ENCODE measurements at places on chromosomes 6 and 20.
A peak's percentile ranks its signal among the peaks of the same experiment; 100 is the strongest.

DNA sequence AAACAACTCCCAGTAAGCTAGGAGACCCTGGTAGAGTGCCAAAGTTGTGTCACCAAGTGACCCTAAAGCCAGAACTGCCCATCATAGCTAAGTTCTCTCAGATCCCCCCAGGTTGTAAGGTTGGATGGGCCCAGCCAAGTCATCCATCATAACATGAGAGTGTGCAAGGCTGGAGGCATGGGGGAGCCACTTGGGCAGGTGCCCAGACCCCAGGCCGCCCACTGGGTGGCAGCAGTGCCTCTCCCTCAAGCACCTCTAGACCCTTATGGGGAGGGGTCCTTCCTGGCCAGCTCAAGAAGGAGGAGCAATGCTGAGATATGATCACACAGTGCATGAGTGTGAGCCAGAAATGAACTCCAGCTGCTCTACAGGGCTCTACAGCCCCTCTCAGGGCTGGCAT is 154.5 kb downstream of the MYLK4 start:
- DNase-seq, result no peak

DNA sequence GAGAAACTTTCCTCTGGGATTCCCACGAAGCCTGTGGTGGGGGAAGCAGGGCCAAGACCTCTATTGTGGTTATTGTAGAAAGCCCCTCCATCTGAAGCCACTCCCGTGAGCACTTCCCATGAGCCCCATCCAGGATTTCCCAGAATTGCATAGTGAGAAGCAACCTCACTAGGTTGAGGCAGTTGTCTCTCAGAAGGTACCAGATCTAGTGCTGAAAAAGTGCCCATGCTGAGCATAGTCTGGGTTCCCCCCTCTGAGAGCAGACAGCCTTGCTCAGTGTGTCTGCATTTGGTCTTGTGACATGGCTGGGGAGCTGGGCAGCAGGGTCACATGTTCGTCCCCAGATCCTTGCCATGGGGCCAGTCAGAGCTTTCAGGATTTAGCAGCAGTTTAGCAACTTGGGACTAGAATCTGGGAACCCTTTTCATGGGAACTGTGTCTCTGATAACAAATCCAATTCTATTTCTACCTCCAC is 38.6 kb downstream of the SLC9A8 start:
- DNase-seq, result no peak

DNA sequence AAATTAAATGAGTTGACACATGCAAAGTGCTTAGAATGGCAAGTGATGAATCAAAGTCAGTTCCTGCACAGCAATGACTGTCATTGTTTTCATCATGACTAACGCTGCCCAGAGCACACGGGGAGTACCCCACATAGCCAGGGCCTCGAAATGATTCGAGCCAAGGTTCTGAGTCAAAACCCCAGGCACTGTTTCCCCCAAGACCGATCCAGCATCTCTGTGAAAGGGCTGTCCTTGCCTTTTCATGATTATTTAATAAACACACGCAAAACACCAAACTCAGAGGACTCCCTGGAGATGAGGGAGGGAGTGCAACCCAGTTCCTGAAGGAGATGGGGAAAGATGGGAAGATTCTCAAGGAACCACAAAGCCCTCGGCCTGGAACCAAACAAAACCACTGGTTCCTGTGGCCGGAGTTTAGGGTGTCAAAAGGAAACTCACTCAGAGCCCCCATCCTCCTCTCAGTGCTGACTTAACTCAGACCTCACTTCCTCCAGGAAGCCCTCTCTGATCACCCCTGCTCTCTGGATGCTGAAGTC is 3.8 kb downstream of the PREX1 start:
- DNase-seq, result no peak

GRCh38 chr6:97462031-97462430 is 179.0 kb upstream of the MMS22L start:
- no peak for DNase-seq

- no peak for DNase-seq
Observed at GRCh38 chr6:158188591-158188990, 20.4 kb downstream of the GTF2H5 start.

DNA sequence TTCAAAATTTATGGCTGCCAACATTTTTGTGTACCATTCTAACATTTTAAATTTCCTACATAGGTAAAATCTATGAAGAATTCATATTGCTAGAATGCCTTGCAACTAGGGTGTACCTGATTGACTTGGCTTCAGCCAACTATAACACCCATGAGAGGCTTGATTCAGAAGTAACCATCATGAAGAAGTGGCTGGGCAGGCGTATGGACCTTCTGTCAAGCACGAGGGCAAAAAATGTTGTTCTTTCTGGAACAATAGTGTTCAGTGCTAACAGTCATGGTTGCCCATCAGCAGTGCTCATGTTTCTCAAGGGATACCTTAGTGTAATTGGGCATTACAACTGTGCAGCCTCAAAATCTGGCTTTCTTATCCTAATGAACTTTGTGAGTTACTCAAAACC is 42.9 kb downstream of the ID4 start:
- no peak for DNase-seq

DNA sequence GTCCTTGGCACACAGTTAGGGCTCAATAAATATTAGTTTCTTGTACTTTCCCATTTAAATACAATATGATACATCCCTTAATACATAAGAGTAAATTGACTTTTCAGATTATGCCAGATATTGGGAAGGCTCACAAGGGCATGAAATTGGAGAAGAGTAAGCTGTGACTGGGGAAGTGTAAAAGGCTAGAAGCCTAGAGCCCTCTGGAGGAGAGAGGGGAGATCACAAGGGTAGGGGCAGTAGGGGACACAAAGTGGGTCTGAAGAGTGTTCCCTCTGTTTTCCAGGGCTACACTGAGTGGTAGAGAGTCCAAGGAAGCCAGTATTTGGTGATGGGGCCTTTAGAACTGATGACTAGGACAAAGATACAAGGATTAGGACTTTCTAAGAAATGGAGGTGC is 562.9 kb upstream of the CHD6 start:
- no peak for DNase-seq

- DNase-seq, result no peak
Observed at GRCh38 chr6:47207261-47207660, 102.4 kb downstream of the TNFRSF21 start.

DNA sequence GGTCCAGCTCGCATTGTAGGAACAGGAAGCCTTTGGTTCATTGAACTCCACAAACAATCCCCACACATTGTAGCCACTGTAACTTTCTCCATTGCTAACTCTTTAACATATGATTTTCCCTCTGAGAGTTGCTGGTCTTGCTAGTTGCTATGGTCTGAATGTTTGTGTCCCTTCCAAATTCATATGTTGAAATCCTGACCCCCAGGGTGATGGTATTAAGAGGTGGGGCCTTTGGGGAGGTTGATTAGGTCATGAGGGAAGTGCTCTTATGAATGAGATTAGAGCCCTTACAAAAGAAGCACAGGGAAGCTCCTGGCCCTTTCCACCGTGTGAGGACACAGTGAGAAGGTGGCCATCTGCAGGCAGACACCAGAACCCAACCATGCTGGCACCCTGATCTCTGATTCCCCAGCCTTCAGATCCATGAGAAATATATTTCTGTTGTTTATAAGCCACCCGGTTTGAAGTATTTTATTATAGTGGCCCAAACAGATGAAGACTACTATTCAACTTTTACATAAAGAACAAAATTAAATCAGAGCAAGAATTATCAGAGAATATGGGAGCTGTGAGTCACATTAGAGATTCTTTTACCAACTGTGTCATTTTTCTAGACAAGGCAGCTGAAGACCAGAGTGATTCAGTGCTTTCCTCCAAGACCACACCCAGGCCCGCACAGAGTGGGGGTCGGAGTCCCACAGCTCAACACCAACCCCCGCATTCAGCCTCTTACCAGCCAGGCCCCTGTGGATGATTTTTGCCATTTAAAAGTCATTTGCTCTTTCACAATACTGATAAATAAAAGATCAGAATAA is 143.0 kb downstream of the SAMD5 start:
- no peak for DNase-seq

DNA sequence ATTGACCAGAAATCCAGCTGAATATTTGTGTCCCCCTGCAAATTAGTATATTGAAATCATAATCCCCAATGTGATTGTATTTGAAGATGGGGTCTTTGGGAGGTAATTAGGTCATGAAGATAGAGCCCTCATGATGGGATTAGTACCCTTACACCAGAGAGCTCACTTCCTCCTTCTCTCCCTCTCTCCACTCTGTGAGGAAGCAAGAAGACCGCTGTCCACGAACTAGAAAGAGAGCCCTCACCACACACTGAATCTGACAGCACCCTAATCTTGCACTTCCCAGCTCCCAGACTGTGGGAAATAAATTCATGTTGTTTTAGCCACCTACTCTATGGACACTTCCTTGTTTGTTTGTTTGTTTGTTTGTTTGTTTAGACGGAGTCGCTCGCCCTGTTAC is 11.9 kb upstream of the PLAGL1 start:
- DNase-seq, result no peak

DNA sequence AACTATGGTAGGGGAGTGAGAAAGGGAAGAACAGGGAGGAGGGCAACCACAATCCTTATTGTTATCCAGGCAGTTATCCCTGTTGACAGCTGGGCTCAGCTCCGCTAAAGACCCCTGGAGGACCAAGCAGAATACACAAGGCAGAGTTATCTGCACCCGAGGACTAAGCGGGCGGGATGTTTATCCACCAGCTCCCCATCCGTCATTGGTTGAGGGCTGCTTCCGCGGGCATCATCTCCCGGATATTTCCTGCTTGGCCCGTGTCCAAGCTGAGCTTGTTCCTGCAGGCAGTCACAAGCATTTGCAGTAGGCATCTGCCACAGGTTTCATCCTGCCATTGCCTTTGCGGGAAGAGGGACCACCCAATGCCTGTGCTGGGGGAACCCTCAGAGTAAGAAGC is 102.1 kb downstream of the DLGAP4 start:
- DNase-seq, result no peak

GRCh38 chr6:145012039-145012662 is 723.2 kb downstream of the EPM2A start:
- DNase-seq, result no peak

- DNase-seq, result no peak
Observed at GRCh38 chr6:52180787-52181558, 5.2 kb upstream of the IL17A start.

DNA sequence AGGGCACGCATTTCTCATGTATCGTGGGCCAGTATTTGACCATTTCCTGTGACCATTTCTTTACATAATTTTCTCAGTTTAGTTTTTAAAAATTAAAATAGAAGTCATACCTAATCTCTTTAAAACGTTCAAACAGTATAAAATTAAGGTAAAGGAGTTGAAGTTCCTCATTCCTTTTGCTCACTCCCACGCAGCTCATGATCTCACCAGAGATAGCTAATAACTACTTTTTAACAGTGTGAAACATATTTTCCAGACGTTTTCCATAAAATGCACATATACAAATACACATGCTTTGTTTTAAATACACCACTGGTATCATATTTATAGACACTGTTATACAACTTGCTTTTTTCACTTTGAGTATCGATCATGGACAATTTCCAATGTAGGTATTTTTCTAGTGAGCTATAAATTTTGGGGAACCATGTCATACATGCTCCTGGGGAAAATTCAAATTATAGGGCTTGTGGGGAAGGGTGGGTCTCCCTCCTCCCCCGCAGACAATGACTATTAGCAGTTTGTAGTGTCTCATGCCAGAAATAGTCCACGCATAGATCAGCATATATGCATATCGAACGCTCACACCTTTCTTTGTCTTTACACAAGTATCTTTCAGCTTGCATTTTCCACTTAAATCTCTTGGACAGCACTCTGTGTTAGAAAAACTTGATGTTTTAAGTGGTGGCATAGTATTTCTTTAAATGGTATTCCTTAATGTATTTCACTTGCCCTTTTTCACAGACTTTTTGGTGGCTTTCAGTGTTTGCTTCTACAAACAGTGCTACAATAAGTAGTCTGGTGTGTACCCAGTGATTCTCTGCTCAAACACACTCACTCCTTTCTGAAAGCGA is 145.5 kb upstream of the ZNF217 start:
- no peak for DNase-seq

- peak; percentile 6 for DNase-seq
Observed at GRCh38 chr6:129498950-129499842, 210.8 kb downstream of the ARHGAP18 start.

- DNase-seq, result no peak
Observed at GRCh38 chr6:151757506-151757955, 50.0 kb upstream of the ESR1 start.

DNA sequence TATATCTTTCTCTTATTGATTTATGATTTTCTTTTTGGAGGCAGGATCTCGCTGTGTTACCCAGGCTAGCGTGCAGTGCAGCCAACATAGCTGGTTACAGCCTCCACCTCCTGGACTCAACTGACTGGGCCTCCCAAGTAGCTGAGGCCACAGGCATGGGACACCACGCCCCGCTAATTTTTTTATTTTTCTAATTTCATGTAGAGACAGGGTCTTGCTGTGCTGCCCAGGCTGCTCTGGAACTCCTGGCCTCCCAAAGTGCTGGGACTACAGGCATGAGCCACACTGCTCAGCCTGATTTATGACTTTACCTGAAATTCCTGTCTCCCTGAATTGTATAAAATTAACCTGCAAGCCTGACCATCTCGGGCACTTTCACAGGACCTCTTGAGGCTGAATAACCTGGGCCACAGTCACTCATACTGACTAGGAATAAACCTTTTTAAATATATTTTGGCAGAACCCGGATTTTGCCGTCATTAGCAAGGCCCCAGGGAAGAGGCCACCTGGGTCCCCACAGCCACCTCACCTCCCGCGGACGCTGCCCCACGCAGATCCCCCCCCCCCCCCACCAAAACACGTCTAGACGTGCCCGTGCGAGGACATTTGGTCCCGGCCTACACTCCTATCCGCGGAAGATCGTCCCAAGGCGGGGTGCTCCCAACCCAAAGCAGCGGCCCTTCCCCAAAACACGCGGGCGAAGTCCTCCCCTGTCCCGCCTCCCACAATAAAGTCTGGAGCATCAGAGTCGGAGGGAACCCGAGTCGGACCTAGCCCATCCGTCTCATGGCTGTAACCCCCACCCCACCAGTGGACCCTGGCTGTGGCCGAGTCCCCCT is 902 bp downstream of the ZNF337 start:
- no peak for DNase-seq

- no peak for DNase-seq
Observed at GRCh38 chr6:88814909-88815308, 148.5 kb downstream of the RNGTT start.

DNA sequence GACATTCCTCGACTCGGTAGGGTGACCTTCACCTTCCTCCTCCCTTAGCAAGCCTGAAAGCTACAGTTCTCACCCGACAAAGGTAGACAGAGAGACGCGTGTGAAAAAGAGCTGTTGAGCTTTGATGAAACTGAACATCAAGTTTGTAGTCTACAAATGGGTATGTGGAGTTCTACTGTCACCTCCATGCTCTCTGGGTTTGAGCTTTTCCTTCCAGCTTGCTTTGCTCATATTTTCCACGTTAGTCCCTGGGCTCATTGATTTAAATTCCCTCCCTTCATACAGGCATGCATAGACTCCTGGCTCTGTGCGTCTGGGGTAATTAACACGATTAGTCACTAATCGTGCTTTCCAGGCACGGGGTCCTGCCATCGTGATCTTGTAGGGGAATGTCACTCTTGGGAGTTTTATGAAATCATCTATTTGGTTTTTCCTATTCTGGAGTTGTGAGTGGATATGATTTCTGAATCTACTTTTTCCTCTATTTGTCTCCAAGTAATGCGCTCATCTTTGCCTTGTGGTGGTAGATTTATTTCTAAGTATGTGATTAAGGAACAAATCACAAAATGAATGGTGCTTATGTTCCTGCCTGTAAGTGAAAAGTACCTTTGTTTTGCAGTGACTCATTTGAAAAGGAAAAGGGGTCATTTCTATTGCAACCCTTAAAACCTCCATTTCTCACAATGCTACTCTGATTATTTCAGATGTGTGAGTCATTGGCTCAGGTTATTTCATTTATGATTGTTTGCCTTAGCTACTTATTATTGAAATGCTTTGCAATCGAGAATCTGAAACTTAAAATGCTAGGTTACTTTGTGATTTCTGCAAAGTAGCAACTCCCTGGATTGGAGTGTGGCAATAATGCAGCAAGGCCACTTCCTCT is 154.6 kb downstream of the ZDHHC14 start:
- no peak for DNase-seq
